ENCODE measurements at places on chromosomes 13 and 19.

- DNase-seq, result no peak
Measured at GRCh38 chr19:50874211-50874610, 972 bp downstream of the KLK2 start.

- DNase-seq, result no peak
Measured at GRCh38 chr13:76538004-76538403, 348.2 kb downstream of the KCTD12 start.

DNA sequence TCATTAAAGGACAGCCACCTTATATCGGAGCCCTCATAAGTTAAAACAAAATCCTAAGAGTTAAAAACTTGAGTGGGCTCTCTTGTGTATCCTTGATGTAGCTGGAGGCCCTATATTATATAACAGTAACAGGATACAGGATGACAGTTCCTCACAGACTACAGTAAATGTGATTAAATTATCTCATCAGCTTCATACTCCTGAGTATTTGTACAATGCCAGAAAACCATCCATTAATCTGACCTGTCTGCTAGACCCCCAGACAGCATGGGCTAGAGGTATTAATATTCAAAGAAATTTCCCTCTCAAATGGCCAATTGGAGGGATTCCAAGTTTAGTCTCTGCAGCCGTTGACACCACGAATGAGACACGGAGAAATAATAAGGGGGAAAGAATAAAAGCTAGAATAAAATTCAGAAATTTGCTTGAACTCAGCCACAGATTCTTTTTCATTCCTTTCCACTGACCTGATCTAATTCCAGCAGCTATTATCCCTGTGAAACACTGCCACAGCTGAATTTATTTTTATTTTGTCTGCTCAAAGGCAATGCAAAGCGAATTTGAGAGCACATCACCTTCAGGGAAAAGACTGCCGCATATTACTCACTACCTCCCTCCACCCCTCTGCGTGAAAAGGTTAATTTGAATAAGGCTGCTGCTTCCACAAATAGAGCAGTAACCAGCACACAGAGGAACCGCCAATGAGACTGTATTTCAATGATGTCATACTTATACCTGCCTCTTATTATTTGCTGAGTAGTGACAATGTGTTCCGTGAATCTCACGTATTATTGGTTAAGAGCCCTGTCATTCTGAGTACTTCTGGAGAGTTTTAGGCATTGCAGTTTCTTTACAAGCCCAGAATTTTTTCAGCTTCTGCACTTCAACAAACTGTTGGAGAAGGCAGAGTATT, 155.9 kb upstream of the KLF12 start:
- no peak for DNase-seq

DNA sequence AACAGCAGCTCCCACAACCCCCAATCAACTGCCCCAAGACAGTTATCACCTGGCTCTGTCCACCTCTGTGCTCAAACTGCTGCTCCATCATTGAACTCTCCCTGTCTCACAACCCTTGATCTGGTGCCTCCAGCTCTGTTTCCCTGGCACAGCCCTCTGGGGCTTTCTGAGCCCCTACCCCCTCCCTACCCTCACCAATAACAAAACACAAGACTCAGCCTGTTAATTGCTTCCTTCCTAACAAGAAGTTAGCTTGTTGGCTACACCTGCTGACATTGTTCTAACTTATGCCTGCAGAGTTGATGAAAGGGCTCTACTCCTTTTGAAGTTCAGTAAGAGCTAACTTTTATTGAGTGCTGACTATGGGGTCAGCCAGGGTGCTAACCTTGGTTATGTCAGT, 99.4 kb upstream of the FNDC3A start:
- no peak for DNase-seq

- DNase-seq, result no peak
Measured at GRCh38 chr19:1106841-1107660, 3.3 kb downstream of the GPX4 start.

DNA sequence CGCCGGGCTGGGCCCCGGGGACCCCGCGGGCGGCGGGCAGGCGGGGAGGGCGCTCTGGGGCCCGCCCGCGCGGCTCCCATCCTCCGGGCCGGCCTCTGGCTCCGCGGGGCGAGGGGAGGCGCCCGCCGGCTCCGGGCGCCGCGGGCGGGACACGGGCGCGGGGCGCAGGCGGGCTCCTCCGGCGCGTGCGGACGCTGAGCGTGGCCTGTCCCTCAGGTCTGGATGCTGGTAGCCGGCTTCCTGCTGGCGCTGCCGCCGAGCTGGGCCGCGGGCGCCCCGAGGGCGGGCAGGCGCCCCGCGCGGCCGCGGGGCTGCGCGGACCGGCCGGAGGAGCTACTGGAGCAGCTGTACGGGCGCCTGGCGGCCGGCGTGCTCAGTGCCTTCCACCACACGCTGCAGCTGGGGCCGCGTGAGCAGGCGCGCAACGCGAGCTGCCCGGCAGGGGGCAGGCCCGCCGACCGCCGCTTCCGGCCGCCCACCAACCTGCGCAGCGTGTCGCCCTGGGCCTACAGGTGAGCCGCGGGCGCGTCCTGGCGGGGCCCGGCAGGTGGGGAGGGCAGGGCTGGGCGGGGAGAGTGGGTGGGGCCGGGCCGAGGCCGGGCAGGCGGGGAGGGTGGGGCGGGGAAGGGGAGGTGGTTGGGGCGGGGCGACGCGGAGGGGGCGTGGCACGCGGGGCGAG, 420 bp downstream of the IL17D start:
- DNase-seq, result peak; percentile 85

GRCh38 chr19:11704626-11705025, 34.1 kb downstream of the ZNF823 start:
- no peak for DNase-seq

- DNase-seq, result no peak
Measured at GRCh38 chr19:31419871-31420445, 70.7 kb upstream of the TSHZ3 start.

GRCh38 chr19:55354698-55355212, at the start of gene COX6B2:
TSS of gene COX6B2 (minus strand) at chr19:55354719. CDS start at chr19:55354521, 198 bp downstream.
- no peak for DNase-seq

- no peak for DNase-seq
Measured at GRCh38 chr13:28568286-28568685, 73.4 kb upstream of the FLT1 start.

DNA sequence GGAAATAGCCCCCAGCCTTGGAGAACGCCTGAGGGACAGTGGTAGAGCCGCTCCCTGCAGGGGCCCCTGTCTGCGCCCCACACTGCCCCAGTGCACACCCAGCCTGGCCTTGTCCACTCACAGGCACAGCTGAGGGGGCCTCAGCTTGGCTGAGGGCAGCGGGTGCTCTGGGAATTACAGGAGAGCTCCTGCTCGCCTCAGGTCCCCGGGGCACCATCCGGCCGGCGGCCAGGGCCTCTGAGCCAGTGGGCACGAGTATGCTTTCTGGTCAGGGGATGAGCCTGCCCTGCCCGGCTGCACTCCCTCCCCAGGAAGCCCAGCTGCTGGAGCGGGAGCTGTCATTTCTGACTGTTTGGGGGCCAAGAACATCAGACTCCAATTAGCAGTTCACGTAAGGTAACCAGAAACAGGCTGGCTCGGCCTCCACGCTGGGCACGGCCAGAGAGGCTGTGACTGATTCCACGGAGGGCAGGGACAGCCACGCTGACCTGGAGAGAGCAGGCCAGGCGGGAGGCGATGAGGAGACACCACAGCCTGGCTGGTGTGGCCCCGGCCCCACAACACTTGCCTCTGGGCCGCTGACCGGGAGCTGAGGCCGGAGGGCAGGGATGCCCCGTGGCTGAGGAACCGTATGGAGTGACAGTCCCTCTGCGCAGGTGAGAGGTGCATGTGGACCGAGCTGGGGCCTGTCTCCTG, 15.4 kb downstream of the CEBPG start:
- DNase-seq, result peak; percentile 24

- DNase-seq, result no peak
Measured at GRCh38 chr13:32829676-32830335, 186.4 kb upstream of the KL start.

GRCh38 chr13:74871369-74872070, 610.4 kb downstream of the TBC1D4 start:
- DNase-seq, result no peak

DNA sequence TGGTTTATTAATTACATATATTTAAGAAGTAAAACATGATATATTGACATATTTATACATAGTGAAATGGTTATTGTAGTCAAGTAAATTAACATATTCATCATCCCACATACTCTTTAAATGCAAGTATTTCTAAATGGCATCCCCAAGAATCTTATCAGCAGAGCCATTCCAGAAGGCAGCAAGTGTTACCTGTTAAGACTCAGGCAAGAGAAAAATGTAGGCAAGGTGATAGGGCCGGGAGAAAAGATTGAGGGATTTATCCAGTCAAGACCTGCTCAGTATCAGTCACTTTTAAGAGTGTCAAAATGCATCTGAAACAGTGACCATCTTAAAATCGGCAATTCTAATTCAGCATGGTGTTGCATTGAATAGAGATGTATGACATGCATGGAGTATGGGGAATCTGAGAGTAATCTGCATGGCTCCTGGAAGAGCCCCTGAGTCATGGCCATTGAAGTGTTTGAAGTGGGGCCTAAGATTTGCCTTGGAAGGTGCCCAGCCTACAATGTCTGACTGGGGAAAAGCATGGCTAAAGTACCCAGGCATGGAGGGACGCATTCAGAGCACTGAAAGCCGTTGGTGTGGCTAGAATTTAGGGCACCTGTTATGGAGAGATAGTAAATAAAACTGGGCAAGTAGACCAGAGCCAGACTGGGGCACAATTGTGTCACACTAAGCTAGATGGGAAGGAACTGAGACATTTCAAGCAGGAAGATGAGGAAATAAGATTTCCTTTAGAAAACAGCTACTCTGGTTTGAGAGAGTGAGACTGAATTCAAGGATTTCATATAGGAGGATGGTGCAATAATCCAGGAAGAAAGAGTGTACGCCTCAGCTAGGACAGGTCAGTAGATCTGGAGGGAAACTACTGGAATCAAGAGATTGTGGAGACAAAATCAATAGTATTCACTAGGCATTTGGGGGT, 25.0 kb upstream of the C1QTNF9B start:
- DNase-seq, result no peak

DNA sequence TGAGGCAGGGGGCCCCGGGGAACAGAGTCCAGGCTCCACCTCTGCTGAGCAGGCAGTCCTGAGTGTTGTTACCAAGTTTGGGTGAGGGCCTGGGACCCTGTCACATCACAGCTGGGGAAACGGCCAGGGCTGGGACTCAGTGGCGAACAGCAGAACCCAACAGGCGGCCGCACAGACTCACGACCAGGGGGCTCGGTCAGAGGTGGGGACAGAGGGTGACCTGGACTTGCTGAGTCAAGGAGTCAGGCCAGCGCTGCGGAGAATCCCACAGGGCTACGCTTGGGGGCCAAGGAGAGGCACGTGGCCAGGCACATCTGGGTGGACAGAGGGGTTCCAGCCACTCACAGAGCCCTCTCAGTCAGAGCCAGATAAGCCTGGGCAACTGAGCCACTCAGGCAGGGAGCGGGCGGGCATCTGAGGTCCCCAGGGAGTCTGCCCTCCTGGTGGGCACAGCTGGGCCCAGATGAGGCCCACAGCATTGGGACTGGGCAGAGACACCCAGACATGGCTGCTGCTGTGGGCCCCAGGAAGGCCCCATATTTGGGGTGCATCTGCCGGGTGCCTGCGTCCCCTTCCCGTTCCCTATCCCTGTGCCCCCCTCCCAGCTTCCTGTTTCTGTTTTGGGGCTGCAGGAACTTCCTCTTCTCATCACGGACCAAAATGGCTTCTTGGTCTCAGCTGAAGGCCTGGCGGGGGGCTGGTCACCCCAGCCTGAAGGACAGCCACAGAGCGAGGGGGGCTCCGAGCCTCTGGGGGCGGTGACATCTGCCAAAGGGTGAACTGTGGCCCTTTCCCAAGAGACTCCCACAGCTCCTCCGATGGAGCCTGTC, 34.0 kb downstream of the CEBPA start:
- no peak for DNase-seq

Measured in activated naive CD8-positive, alpha-beta T cell treated with anti-CD3 and anti-CD28 coated beads, Interleukin-2, amount 10 ng/mL, durations not matched to agents 7 days and 5 days (primary cell).